ENCODE measurements at places on chromosomes 7 and 10. TPM values are rescaled to one million over a fixed set of nuclear protein-coding genes. Genes with fewer than 3 reads are reported as not detected.

DNA sequence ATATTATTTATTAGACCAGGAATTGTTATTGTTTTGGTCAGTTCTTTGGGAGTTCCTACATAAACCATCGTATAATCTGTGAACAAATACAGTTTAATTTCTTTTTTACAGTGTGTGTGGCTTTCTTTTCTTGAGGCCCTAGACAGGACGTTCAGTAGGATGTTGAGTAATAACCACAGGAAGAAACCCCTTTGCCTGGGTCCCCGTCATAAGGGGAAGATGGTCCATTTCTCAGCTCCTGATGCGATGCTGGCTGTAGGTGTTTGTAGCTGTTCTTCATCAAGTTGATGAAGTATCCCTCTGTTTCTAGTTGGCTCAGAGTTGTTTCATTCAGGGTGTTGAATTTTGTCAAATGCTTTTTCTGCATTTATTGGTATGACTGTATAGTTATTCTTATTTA lies 219.7 kb upstream of the ADARB2 start:
- ATAC-seq: no peak

DNA sequence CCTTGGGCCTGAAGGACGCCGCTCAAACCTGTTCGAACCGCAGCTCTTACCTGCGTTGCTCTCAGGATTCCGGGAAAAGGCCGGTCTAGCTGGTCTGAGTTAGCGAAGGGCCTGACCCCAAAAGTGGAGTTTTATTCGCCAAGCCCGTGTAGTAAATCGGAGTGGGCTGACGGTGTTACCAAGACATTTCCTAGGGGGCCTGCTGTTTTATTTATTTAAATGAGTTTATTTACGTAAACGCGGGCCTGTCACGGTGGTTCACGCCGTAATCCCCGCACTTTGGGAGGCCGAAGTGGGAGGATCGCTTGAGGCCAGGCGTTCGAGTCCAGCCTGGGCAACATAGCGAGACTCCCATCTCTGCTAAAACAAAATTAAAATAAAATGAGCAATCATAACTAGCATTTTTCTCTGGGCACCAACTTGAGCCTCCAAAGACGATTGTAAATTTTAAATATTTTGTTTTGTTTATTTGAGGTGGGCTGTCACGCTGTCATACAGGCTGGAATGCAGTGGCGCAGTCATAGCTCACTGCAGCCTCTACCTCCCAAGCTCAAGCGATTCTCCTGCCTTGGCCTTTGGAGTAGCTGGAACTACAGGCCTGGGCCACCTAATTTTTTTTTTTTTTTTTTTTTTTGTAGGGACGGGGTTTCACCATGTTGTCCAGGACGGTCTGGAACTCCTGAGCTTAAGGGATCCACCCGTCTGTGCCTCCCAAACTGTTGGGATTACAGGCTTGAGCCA lies 903 bp downstream of the ZNF655 start:
- ATAC-seq: no peak

Gene DNAJC12
- total RNA-seq: 41.8 TPM

DNA sequence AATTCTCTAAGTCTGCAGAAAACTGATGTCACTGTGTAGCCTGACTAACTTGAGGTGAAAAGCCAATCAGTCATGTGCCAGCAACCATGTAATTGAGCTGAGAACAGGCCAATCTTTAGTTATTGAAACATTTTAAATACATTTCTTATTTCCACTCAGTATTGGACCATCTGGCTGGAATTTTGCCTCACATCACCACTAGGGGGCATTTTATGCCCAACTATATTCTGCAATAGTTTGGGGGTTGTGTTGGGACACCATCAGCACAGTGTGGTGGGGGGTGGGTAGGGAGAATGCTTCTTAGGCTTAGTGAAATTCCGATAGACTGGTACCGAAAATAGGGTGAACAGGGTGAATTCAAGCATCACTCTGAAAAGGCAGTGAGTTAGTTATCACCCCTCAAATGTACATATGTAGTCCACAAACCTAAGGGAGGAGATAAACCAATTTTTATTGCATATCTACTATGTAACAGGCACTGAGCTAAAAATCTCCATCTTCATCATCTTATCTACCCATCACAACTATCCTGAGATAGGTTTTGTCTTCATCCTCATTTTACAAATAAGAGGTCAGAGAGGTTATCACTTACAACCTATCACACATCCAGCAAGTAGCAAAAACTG lies 17.8 kb downstream of the NPSR1 start:
- ATAC-seq: peak; percentile 38

Gene PSAP
- total RNA-seq: 523 TPM

DNA sequence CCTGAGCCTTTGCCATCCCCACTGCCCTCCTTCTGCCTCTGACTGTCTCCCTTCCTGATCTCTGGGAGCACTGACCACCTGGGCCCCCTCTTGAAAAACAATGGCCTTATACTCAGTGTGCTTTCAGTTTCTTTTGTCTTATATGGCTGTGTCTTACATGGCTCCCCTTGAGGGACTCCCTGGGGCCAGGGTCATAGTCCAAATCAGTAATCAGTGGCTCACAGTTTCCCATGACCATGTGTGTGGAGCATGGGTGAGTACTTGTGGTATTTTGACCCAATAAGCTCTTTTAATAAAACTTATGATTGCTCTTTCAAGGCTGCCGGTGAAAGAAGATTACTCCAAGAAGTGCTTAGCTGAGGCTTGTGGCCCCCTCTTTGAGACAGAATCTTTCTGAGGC lies 62.4 kb upstream of the PCBD1 start:
- ATAC-seq: no peak

Gene NPTX2
- not detected for total RNA-seq

- ATAC-seq: no peak
Measured at GRCh38 chr7:152866791-152867501, 107.4 kb downstream of the ACTR3B start.

- peak; percentile 77 for ATAC-seq
Measured at GRCh38 chr7:102152672-102153598, 133.7 kb upstream of the SH2B2 start.

Gene ATP6V0A4
- total RNA-seq: 3.2 TPM

- ATAC-seq: no peak
Measured at GRCh38 chr7:134995239-134996096, 9.2 kb downstream of the AGBL3 start.

Gene MCU
- 15.8 TPM for total RNA-seq

DNA sequence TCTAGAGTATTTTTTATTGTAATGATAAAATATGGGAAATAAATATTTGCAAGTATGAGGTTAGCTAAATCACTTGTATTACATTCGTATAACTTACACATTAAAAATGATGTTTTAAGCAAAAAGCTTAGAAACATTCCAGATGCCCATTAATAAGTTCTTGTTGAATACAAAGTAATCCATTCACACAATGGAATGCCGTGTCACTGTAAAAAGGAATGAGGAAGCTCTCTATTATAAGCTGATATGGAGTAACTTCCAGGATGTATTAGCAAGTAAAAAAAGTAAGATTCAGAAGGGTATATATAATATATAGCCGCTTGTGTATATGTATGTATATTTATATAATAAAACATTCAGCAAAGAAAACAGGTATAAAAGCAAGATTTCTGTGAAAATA lies 412.8 kb upstream of the MTPN start:
- no peak for ATAC-seq

- ATAC-seq: no peak
Measured at GRCh38 chr10:120402147-120402766, 54.8 kb upstream of the PLPP4 start.

DNA sequence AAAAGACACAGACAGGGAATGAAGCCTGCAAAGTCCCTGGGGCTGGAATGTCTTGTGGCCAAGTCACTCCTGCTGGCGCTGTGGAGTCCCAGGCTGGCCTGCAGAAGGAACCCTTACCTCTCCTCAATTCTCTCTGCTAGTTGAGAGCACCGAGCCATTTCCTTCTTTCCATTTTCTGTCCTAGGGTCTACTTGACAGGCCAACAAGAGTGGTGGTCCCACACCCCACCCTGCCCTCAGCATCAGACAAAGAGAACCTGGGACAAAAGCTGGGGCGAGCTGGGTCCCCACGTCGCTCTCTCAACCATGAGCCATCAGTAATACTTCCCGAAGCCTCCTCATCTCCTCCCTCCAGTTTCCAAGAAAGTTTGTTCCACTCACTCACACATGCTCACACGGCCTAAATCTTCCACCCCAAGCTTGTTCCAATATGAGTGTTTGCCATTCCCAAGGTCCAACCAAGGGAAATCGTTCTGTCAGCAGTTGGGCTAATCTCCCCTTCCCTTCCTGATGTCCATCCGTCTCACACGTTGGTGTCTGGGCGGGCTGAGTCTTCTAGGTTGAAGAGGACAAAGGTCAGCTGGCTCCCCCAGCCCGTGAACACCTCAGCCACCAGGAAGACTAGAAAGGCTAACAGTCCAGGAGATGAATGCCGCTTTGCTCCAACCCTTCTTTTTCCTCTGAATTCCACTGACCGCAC lies 44.3 kb downstream of the CLEC2L start:
- no peak for ATAC-seq

Gene CACNB2
- 4.6 TPM for total RNA-seq

DNA sequence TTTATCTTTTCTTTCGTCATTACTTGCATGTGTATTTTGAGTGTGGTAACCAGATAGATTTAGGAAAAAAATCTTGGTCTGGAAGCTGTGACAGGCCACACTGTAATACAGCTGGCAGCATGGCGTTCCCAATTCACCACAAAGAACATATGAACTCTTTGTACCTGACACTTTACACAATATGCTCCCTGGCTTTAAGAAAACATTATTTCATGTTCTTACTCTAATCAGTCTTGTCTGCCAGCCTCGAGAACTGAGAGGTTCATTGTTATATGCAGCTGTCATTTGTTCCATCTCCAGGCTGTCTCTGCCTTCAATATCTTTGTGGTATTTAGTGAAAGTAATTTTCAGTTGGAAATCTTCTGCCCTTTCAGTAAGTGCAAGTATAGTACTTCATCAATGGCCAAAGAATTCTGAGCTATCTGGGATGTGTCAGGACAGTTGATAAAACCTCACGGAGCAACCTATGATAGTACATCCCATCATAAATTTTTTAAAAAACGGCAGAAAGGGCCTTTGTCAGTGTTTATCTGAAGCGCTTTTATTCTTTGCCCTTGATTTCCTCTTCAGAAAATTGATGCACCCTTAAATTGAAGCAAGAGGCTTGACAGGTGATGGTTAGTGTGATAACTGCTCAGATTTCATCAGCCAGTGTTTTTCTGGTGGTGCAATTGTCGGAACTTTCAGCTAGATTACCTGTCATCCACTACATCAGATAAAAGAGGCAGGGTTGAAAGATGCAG lies 146.3 kb upstream of the SP8 start:
- ATAC-seq: peak; percentile 54

Gene DUSP5
- total RNA-seq: 3.2 TPM

GRCh38 chr10:4266416-4267085 lies 481.5 kb upstream of the KLF6 start:
- no peak for ATAC-seq

Gene CALCR
- 0.10 TPM for total RNA-seq

GRCh38 chr10:116132780-116133399 lies 140.1 kb downstream of the GFRA1 start:
- ATAC-seq: peak; percentile 87
